ENCODE measurements at places on chromosomes 16 and 17.
A peak's percentile ranks its signal among the peaks of the same experiment; 100 is the strongest.

- DNase-seq = no peak
Observed at GRCh38 chr16:10750793-10751192, 7.2 kb downstream of the NUBP1 start.

- peak; percentile 25 for DNase-seq
Observed at GRCh38 chr17:65099941-65100315, 37.2 kb upstream of the RGS9 start.

GRCh38 chr16:22239131-22239805 lies 33.2 kb downstream of the EEF2K start:
- DNase-seq = no peak

- no peak for DNase-seq
Observed at GRCh38 chr16:66131156-66131807, 235.2 kb upstream of the CDH5 start.

- no peak for DNase-seq
Observed at GRCh38 chr16:6153901-6154300, 1056.3 kb upstream of the EEF2KMT start.

DNA sequence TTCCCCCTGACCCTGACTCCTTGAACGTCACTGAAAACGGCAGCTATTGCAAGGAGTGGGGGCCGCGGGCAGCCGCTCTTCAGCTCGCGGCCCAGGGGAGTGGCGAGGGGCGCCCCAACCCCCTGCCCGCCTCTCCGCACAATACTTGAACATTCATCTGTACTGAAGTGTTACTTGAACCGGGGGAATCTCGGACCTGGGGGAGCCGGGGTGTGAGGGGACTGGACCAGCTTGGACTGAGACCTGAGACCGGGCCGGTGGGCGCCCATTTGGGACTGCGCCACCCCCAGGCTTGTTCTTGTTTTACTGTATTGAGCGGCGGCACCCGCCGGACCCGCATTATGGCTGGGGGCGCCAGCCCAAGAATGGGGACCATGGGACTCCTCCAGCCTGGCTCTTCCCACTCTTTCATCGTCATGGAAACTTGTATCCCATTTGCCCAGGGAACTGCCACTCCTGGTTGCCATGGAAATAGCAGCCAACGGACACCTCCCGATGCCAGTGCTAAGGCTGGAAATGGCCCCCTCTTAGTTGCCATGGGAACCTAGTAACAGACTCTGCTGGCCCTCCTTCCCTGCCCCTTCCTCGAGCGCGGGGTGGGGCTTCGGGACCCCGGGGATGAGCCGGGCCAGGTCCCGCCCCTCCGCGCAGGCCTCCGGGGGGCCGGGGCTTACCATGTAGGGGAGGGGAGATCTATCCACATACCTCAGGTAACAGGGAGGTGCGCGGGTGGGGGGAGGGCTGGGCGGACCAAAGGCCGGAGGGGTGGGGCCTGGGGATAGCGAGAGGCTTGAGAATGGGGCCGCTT lies 805 bp upstream of the ORAI3 start:
- no peak for DNase-seq

DNA sequence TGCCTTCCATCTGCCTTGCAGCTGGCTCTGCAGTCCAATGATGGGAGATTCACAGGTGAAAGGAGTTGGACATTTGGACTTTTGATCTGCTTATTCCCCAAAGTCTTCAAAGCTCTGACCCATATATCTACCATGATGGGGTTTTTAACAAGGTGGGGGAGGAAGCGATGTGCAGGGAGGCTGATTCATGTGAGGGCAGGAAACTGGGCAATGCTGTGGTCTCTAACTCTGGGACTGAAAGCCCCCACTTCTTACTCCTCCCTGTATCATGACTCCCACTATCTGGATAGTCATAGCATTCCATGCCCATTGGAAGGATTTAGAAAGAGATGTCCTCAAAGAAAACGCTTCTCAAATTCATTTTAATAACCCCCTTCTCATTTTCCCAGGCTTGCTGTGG lies 16.3 kb downstream of the HOXB1 start:
- DNase-seq = no peak

- no peak for DNase-seq
Observed at GRCh38 chr17:44543213-44543904, 13.9 kb upstream of the FZD2 start.

DNA sequence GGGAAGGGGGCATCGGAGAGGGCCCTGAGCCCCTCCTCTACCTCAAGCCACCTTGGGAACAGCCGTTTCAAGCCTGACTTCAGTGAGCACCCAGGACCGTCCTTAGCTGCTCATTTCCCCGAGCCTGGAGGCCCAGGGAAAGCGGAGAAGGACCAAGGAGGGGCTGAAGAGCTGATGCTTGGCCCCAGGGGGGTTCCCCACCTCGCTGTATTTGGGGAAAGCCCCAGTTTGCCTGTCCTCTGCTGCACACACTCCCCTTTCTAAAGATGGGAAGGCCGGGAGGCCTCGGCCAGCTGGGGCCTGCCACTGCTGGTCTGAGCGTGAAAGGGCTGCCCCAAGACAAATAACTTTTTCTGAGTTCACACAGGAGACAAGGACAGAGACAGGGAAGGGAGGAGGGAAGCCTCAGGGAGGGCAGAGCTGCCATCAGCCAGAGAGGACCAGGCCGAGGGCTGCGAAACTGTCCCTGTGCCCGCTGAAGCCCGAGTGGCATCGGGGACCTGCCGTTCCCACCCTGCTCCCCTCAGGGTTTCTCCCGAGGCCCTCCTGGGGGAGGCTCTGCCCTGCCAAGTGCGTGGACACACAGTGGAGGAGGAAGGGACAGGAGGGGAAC lies 11.6 kb downstream of the ZACN start:
- DNase-seq = no peak

- peak; percentile 63 for DNase-seq
Observed at GRCh38 chr16:24753437-24753836, 24.0 kb downstream of the TNRC6A start.

- DNase-seq = no peak
Observed at GRCh38 chr17:50322271-50322670, 23.7 kb upstream of the XYLT2 start.

- no peak for DNase-seq
Observed at GRCh38 chr17:36750316-36750885, 149.0 kb downstream of the MRM1 start.

DNA sequence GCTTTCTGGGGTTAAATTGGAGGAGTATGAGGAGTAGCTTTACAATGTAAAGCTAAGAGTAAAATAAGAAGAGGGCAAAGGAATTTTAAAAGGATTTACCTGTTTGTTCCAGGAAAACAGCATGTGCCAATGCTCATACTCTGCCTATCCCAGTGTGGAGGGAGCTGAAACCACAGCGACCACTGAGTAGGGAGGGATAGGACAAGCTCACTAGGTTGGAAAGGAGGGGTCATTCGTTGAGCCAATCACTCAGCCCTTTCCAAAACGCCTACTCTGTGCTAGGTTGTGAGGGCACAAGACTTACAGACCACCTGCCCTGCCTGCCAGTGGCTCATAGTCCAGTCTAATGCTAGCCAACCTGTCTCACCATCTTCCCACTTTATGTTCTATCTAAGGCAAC lies 1.1 kb upstream of the DNAJC7 start:
- no peak for DNase-seq

GRCh38 chr17:12789075-12789480 lies 220 bp upstream of the ARHGAP44 start:
- no peak for DNase-seq

DNA sequence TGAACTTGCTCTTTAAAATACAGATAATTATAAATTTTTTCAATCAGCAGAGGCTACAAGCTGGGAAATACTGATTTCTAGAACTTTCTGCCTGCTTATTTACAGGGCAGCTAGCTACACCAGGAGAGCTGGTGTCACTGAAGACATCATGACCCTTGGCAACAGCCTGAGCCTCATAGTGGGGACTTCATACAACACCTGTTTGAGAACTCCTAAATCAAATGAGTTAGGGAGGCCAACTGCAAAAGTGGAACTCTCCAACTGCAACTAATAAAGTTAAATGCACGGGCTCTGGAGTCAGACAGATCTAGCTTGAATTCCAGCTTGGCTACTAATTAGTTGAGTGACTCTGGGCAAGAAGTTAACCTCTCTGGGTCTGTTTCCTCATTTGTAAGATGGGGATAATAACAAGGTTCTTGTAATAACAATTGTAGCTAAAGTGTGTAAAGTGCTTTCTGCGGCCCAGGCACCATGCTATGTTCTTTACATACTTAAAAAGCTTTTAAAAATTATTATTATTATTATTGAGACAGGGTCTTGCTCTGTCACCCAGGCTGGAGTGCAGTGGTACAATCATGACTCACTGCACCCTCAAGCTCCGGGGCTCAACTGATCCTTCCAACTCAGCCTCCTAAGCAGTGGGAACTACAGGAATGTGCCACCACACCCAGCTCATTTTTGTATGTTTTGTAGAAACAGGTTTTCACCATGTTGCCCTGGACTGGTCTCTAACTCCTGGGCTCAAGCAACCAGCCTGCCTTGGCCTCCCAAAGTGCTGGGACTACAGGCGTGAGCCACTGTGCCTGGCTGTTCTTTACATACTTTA lies 33.4 kb downstream of the VAC14 start:
- DNase-seq = no peak

- DNase-seq = no peak
Observed at GRCh38 chr16:24491731-24492130, 47.6 kb upstream of the RBBP6 start.

DNA sequence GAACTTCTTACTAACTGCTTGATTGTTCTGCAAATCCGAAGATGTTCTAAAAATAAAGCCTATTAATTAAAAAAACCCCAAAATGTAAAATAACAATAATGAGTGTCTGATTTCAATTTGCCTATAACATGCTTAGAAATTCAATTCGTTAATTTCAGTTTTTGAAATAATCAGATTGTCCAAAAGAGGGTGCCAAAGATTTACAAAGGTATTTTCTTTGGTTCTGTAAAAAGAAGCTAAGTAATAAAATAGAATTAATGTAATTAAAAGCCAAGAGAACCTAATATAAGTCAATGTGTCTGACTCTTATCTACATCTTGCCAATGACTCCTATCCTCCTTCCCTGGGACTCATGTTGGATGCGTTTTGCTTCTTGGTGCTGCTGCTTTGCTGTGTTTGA lies 75.0 kb upstream of the CPHXL start:
- no peak for DNase-seq

DNA sequence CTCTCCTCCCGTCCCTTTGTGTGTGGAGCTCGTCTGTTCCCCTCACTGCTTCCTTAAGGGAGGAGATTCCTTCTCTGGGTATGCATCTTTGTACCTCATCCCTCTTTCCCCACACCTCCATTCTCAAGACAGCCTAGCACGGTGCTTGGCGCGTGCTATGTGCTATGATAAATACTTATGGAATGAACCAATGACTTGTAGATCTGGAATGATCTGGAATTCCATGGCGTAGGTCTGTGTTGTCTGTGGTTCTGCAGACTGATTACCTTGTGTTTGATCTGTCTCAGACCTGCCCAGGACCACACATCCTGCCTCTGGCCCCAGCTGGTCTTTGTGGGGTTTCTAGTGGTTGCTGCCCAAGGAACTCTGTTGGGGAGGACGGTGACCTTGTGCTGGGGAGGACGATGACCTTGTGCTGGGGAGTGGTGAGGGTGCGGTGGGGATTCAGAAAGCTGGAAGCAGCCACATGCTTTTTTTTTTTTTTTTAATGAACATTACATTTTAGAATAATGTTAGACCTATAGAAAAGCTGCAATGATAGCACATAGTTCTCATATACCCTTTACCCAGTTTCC lies 33.5 kb upstream of the ETV4 start:
- DNase-seq = no peak

- DNase-seq = no peak
Observed at GRCh38 chr16:81106826-81107503, 10.8 kb upstream of the GCSH start.

- DNase-seq = no peak
Observed at GRCh38 chr17:64683796-64684195, 21.7 kb upstream of the SMURF2 start.

DNA sequence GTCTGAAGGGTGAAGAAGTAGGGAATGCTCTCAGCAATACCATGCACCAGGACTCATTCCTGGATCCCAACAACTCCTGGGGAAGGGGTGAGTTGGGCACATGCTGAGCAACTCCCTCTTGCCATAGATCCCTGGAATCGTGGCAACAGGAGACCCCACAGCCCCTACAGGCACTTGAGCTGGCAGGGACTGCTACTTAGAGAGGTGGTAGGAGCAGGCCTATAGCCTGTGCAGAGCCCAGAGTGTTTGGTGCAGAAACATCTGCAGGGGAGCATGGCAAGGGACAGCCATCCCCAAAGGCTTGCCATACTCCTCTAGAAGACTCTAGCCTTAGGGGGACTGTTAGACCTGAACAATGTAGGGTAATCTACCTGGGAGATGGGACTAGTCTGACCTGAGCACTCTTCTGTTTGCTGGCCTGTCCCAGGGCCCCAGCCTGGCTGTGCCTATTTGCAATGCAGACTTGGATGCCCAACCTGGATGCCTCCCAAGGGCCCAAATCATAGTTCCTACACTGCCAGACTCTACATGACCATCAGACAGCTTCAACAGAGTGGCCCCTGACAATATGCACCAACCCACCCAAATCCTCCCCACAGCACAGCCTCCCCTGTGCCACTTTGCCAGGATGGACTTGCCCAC lies 568.6 kb upstream of the KIF2B start:
- DNase-seq = no peak

DNA sequence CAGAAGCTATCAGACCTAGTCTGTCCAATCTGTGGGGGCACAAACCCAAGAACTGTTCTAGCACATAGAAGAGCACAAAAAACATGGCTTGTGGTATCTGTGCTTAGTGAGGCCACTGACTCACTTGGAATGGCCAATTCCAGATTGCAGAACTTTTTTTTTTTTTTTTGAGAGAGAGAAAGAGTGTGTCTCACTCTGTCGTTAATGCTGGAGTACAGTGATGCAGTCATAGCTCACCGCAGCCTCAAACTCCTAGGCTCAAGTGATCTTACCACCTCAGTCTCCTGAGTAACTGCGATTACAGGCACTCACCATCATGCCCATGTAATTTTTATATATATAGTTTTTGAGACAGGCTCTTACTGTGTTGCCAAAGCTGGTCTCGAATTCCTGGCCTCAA lies 77.2 kb upstream of the CLEC3A start:
- DNase-seq = no peak

- DNase-seq = no peak
Observed at GRCh38 chr16:54140057-54140787, 146.4 kb downstream of the IRX3 start.

DNA sequence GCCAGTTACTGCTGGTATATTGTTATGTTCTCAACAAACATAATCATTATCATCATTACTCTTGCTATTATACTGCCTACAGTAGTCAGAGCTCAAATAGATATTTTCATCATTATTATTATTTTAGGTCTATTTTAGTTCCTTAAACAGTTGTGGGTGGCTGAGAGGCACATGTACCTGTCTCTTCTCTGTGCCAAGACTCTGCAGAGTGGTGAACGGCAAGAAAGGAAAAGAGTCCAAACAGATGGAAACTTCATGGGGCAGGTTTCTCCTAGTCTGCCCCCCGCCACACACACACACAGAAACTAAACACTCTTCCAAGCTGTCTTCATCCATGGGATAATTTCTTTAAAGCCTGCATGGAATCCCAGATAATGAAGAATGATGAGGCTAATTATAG lies 77.7 kb upstream of the CLEC3A start:
- DNase-seq = no peak

DNA sequence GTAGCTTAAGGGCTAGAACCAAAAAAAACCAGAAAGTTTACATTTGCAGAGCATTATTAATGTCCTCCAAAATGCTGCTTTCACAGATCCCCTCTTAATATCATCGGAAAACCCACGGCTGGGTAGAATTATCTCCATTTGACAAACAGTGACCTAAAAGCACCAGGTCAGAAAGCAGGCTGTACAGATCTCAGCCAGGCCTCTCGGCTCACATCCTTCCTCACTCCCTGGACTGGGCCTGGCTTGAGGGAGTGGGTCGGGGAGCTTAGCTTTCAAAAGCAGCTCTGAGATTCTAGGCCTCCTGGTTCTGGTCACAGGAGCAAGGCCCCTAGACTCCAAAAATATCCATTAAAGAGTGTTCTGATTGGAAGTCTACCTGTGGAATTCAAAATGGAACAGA lies 9.1 kb upstream of the SLC12A3 start:
- DNase-seq = no peak
